ENCODE measurements at places on chromosomes 3 and 15.

DNA sequence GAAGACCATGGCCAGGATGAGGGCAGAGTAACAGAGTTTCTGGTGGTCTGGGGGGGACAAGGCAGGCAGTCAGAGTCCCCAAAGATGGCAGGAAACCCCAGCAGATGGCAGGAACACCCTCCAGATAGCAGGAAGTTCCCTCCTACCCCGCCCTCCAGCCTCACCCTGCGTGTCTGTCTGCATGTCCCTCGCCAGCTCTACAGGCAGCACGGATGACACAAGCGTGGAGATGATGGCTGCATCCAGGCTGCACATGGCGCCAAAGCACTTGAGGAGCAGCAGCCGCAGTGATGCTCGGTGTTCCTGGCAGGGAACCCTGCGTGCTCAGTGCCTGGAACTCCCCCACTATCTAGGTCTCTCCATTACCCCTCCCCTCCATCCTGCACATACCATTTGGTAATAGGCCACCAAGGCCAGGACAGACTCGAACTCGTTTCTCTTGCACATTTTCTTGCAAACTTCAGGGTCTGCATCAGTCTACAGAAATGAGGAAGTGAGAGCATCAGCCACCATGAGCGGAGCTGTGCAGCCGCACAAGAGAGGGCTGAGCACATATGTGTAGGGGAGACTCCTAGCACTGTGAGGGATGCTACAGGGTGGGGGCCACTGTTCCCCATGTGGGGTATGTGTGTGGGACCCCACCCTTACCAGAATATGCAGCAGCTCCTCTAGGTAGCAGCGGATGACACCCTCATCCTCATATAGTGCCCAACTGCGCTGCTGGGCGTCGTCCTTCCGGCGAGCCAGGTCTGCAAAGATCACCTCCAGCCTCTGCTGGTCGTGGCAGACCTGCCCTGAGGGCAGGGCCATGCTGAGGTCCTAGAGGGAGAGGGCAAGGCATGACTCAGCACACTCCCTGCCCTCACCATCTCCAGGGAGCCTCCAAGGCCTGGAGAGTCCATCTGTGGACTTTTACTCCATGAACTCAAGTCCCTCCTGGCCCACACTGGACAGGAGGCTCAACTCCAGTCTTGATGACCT lies 6.0 kb downstream of the NCKIPSD start:
- no peak overlapping the region for H3K4me3 ChIP-seq
- no peak overlapping the region for H3K27ac ChIP-seq
- no peaks in the 10 kb centered on the region for H3K36me3 ChIP-seq
- DNase-seq = no peak

DNA sequence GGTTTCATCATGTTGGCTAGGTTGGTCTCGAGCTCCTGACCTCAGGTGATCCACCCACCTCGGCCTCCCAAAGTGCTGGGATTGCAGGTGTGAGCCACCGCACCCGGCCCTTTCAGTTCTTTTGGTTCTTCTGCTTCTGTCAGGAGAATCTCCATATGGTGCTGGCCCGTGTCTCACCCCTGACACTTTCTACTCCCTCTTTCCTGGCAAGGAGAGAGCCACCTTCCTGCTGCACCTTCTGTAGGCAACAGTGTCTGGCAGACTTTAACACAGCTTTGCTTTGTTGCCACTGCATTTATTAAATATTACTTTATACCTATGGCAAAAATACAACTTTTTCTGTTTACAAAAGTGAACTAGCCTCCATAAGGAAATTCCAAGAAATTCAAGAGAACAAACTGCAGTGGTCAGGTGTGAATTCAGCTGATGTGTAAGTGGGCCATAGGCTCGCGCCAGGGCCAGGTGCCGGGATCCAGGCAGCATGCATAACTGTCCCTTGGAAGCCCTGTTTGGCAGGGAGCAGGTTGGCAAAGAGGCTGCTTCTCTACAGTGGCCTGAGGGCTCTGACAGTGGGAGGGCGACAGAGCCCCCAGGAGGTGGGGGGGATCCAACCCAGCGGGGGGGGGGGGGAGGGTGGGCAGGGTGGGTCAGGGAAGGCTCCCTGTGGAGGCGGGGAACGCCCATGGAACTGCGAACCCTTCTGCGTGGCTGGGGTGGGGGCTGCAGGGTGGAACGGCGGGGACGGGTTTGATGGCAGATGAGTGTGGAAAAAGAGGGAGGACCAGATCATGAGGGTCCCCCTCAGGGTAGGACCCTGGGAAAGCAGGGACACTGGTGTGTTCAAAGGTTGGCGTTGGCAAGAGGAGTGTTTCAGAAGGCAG lies 21.1 kb downstream of the CTSH start:
- H3K27ac ChIP-seq = no peak overlapping the region
- DNase-seq = no peak
- no peak overlapping the region for H3K4me3 ChIP-seq
- no peaks in the 10 kb centered on the region for H3K4me1 ChIP-seq
- no peaks in the 10 kb centered on the region for H3K36me3 ChIP-seq

GRCh38 chr15:43789409-43789808 lies 2.7 kb upstream of the SERF2 start:
- H3K27me3 ChIP-seq = no peaks in the 10 kb centered on the region
- peaks cover 9% of the 10 kb centered on the region for H3K4me1 ChIP-seq
- no peaks in the 10 kb centered on the region for H3K36me3 ChIP-seq
- H3K4me3 ChIP-seq = no peak overlapping the region
- DNase-seq = no peak

GRCh38 chr3:26281284-26281985 lies 341.1 kb upstream of the LRRC3B start:
- no peak overlapping the region for H3K4me3 ChIP-seq
- H3K27me3 ChIP-seq = no peaks in the 10 kb centered on the region
- no peaks in the 10 kb centered on the region for H3K36me3 ChIP-seq

DNA sequence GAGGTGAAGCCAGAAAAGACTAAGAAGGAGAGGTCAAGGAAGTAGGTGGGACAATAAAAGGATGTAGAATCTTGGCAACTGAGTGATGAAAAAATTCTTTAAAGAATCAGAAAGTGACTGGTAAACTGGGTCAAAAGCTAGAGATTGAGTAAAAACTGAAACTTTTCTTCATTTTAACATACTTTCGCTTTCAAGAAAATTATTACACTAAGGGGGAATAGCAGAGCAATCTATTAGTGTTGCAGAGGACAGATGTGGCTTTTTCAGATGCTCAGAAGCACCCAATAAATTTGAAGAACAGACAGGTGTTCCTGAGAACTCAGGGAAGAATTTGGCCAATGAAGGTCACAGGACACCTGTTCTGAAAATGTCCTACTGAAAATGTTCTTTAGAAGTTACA lies 805.4 kb upstream of the ALCAM start:
- H3K27me3 ChIP-seq = no peaks in the 10 kb centered on the region
- no peak overlapping the region for H3K4me3 ChIP-seq
- no peak overlapping the region for H3K27ac ChIP-seq
- peaks cover 5% of the 10 kb centered on the region for H3K4me1 ChIP-seq
- H3K36me3 ChIP-seq = no peaks in the 10 kb centered on the region

DNA sequence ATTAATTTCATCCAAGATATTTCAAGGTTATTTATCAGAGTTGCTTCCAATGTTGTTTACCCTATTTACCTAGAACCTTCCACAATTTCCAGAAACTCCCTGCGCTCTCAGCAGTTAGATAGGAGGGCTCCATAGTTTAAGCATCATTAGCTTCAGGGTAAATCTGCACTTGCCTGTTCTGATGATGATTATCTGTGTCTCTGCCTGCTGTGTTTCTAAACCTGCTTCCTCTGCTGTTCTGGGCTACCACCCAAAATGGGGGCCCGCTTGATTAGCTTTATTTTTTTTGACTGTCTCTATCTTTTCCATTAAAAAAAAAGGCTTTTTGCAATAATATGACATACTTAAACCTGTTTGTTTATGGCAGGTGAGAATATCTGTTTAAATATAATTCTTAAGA lies 472.4 kb downstream of the DIPK2A start:
- no peak overlapping the region for H3K4me3 ChIP-seq
- H3K27ac ChIP-seq = no peak overlapping the region
- no peaks in the 10 kb centered on the region for H3K36me3 ChIP-seq
- no peaks in the 10 kb centered on the region for H3K27me3 ChIP-seq

GRCh38 chr15:68601206-68602197 lies 22.7 kb downstream of the CORO2B start:
- DNase-seq = peak; percentile 66
- H3K4me3 ChIP-seq = no peak overlapping the region
- no peaks in the 10 kb centered on the region for H3K36me3 ChIP-seq
- H3K27ac ChIP-seq = no peak overlapping the region
- no peaks in the 10 kb centered on the region for H3K27me3 ChIP-seq
- H3K4me1 ChIP-seq = peaks cover 50% of the 10 kb centered on the region

DNA sequence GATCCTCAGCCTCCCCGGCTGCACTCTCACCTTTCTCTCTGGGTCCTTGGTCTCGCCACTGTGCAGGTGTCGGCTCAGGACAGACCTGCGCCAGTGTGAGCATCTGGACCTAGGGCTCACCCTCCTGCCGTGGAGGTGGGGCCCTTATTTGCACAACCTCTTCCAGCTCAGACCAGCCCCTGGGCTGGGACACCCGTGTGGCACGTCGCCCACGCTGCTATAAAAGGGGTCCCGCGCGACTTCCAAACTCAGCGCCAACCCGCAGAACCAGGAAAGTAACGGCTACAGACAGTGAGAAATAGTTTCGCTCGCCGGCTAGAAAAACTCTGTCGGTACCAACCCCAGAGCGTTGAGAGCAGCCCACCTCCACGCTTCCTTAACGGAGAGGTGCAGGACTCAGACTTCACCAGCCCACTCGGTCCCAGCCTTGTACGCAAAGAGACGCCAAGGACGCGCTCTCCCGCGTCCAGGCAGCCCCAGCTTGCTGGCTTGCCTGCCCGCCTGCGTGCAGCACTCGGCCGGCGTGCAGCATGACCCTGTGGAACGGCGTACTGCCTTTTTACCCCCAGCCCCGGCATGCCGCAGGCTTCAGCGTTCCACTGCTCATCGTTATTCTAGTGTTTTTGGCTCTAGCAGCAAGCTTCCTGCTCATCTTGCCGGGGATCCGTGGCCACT lies at the start of the genes DUOX2 and DUOXA2:
DUOX2 (minus strand) TSS at position 97 of the 675 bp plus-strand sequence. CDS start 761 bp downstream, outside the sequence.
DUOXA2 (plus strand) TSS at position 251 of the 675 bp plus-strand sequence; CDS start at position 531, 280 bp downstream.
- H3K27me3 ChIP-seq = peaks cover 98% of the 10 kb centered on the region
- H3K27ac ChIP-seq = no peak within 1 kb of the TSS
- H3K4me3 ChIP-seq = peak within 1 kb of the TSS; percentile 36
- peak; percentile 48 for DNase-seq
- no peaks in the 10 kb centered on the region for H3K4me1 ChIP-seq
- no peaks in the 10 kb centered on the region for H3K36me3 ChIP-seq

DNA sequence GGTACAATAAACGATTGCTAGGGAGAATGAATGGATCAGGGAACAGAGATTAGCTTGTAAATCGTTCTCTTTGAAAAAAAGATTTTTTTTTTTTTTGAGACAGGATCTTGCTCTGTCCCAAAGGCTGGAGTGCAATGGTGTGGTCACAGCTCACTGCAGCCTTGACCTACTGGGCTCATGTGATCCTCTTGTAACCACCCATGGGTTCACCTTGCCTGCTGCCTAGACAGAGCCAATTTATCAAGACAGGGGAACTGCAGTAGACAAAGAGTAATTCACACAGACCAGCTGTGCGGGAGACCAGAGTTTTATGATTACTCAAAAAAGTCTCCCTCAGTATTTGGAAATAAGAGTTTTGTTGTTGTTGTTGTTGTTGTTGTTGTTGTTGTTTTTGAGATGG lies 39.6 kb downstream of the METTL6 start:
- no peaks in the 10 kb centered on the region for H3K4me1 ChIP-seq
- no peak for DNase-seq
- H3K36me3 ChIP-seq = no peaks in the 10 kb centered on the region
- H3K4me3 ChIP-seq = no peak overlapping the region
- no peaks in the 10 kb centered on the region for H3K27me3 ChIP-seq
- H3K27ac ChIP-seq = no peak overlapping the region

DNA sequence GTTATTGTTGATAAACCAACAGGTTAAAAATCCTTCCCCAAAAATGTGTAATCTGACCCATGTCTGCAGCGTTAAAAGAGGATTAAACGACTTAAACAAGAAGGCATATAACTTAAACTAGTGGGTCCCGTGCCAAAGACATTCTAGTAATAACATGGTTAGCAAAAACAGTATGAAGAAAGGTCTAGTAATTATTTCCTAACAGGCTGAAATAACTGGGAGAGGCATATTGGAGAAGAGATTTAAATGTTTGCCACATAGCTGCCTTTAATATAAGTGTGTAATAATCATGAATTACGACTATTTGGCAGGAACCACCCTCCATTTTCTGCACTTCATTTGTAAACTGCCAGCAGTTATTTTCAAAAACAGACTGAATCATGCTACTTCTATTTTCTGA lies 67.7 kb upstream of the CSPG5 start:
- H3K4me3 ChIP-seq = no peak overlapping the region
- no peak overlapping the region for H3K27ac ChIP-seq
- no peaks in the 10 kb centered on the region for H3K4me1 ChIP-seq
- DNase-seq = no peak

DNA sequence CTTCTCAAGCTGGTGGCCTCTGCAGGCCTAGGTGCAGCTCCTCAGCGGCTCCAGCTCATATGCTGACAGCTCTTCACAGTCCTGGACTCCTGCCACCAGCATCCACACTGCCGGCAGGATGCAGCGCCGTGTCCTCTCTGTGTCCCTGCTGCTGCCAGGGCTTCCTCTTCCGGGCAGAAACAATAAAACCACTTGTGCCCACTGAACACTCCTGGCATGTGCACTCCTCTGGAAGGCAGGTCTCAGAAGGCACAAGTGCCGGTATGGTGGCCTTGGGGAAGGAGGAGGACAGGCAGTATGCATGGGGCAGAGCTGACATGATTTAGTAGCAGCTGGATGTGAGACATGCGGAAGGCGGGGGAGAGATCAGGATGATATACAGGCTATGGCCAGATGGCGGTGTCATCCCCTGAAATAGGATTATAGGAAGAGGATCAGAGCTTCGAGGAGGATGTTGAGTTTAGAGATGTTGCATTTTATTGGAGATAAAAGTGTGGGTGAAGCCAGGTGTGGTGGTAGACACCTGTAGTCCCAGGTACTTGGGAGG lies 7.5 kb upstream of the MAN2A2 start:
- H3K27ac ChIP-seq = no peak overlapping the region
- DNase-seq = peak; percentile 26
- no peak overlapping the region for H3K4me3 ChIP-seq

DNA sequence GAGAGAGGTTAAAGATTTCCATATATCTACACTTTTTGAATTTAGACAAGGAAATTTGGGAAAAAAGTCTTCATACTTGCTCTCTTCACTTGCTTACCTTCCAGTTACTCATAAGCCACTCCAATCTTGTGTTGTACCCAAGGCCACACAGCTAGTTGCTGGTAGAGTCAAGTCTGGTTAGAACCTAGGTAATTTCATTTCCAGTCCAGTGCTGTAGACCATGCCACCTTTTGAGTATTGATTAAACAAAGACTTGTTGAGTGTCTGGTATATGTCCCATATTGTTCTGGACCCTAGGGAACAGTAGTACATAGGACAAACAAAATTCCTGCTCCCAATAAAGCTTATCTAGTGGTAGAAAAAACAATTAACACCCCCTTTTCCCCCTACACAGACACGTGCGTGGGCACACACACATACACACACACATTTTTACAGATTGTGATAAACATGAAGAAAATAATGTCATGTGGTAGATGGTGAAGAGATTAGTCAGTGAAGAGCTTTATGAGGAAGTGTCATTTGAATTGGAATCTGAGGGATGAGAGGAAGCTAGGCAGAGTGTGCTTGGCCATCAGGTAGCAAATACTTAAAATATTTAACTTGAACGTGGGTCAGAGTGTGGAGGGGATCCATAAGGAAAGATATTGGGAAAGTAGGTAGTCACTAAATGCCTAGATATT lies 2.1 kb downstream of the CMC1 start:
- no peaks in the 10 kb centered on the region for H3K27me3 ChIP-seq
- peaks cover 24% of the 10 kb centered on the region for H3K4me1 ChIP-seq
- no peak for DNase-seq
- no peak overlapping the region for H3K27ac ChIP-seq
- no peak overlapping the region for H3K4me3 ChIP-seq
- no peaks in the 10 kb centered on the region for H3K36me3 ChIP-seq

- DNase-seq = no peak
- H3K27ac ChIP-seq = no peak overlapping the region
- no peaks in the 10 kb centered on the region for H3K27me3 ChIP-seq
- no peaks in the 10 kb centered on the region for H3K36me3 ChIP-seq
Measured at GRCh38 chr3:100976611-100977010, 16.6 kb downstream of the ABI3BP start.
